ENCODE measurements at places on chromosomes 4 and X.

- DNase-seq: no peak
Measured at GRCh38 chr4:176957353-176958118, 164.8 kb upstream of the VEGFC start.

GRCh38 chrX:1417921-1418771, 26.2 kb upstream of the SLC25A6 start:
- no peak for DNase-seq

DNA sequence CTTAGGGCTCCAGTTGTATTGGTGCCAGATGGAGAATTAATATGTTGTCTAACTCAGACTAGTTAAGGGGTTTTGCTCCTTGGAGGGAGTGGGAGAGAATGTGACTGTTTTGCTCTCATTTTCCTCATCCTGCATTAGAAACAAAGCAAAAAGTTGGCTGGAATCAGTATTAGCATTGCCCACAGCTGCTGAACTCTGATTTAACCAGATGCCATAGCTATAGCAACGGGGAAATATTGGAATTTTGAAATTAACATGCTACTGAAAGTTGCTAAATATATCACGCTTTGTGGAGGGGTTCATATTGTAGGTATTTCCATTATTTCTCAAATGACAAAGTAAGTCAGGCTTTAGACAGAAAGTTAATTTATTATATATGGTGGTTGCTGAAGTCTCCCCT, 66.7 kb upstream of the EOLA2 start:
- no peak for DNase-seq

- no peak for DNase-seq
Measured at GRCh38 chrX:24426340-24426913, 38.7 kb upstream of the PDK3 start.

DNA sequence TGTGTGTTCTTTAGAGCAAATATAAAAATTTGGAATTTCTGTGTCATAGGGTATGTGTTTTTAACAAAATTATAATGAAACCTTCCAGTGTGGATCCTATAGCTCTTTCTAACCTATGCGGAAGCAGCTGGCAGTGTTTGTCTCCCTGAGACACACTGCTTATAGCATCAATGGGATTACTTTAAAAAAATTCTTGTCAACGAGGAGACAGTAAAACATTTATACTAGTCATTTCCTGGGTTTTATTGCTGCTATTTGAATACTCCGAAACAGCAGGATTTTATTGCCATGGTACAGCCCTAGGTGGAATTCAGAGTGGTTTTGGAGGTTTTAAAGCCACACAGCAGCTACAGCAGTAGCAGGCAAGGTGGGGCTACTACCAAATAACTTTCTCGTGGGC, 145.1 kb upstream of the IL1RAPL2 start:
- no peak for DNase-seq

- DNase-seq: peak; percentile 36
Measured at GRCh38 chr4:1910643-1911042, 39.5 kb downstream of the NSD2 start.

DNA sequence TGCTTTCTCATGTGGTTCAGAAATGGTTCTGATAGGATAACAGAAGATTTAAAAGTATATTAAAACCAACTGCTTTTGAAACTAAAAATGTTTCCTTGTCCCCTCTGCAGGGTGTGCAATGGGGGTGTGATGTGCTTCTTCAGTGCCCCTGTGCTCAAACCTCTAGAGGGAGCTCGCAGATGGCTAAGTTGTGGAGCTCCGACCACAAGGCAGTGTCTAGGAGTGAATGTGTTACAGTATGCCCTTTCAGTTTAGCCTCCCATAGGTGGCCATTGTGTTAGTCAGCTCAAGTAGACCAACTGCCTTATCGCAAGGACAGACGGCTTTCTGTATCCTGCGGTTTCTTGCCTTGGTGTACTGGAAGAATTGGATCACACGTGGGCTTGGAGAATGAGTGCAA, 130.5 kb downstream of the TENT5D start:
- no peak for DNase-seq

Data from fibroblast of skin of left biceps (primary cell).